ENCODE measurements at places on chromosomes 5 and 9. TPM values are rescaled to one million over a fixed set of nuclear protein-coding genes. Genes with fewer than 3 reads are reported as not detected.

SHISAL2B gene
- total RNA-seq = not detected

PCDHA6 gene
- total RNA-seq = not detected

SLC34A3 gene
- total RNA-seq = not detected

HSPB3 gene
- total RNA-seq = not detected

IL5 gene
- total RNA-seq = not detected

OR1Q1 gene
- not detected for total RNA-seq

SDHA gene
- 129 TPM for total RNA-seq

GRIA1 gene
- not detected for total RNA-seq

LMX1B gene
- 5.6 TPM for total RNA-seq

SLC6A7 gene
- total RNA-seq = not detected

TGFBI gene
- 330 TPM for total RNA-seq

OMD gene
- not detected for total RNA-seq

BRINP1 gene
- total RNA-seq = 0.13 TPM

TNFSF8 gene
- not detected for total RNA-seq

PDGFRB gene
- 0.32 TPM for total RNA-seq

IL4 gene
- total RNA-seq = not detected

RGS7BP gene
- total RNA-seq = not detected

TRAF1 gene
- 0.32 TPM for total RNA-seq

ARRDC1 gene
- total RNA-seq = 24.4 TPM

TMC1 gene
- not detected for total RNA-seq

PCDHGB1 gene
- 1.6 TPM for total RNA-seq

TAF11L5 gene
- total RNA-seq = not detected

PRRT1B gene
- total RNA-seq = not detected

PDCD1LG2 gene
- total RNA-seq = not detected

PCDHA13 gene
- 0.29 TPM for total RNA-seq

WNT8A gene
- not detected for total RNA-seq

Measured in SK-MEL-5 (cell line).